ENCODE measurements at places on chromosomes 4 and X.
A peak's percentile ranks its signal among the peaks of the same experiment; 100 is the strongest.

- DNase-seq: peak; percentile 76
These were observed 18.8 kb upstream of the TMEM131L start for GRCh38 chr4:153447175-153447905.

GRCh38 chr4:95869961-95870500, 30.1 kb downstream of the PDHA2 start:
- no peak for DNase-seq

GRCh38 chrX:48823053-48823452, 3.3 kb upstream of the ERAS start:
- DNase-seq: no peak

GRCh38 chrX:81708487-81708886, 506.6 kb downstream of the SH3BGRL start:
- no peak for DNase-seq

DNA sequence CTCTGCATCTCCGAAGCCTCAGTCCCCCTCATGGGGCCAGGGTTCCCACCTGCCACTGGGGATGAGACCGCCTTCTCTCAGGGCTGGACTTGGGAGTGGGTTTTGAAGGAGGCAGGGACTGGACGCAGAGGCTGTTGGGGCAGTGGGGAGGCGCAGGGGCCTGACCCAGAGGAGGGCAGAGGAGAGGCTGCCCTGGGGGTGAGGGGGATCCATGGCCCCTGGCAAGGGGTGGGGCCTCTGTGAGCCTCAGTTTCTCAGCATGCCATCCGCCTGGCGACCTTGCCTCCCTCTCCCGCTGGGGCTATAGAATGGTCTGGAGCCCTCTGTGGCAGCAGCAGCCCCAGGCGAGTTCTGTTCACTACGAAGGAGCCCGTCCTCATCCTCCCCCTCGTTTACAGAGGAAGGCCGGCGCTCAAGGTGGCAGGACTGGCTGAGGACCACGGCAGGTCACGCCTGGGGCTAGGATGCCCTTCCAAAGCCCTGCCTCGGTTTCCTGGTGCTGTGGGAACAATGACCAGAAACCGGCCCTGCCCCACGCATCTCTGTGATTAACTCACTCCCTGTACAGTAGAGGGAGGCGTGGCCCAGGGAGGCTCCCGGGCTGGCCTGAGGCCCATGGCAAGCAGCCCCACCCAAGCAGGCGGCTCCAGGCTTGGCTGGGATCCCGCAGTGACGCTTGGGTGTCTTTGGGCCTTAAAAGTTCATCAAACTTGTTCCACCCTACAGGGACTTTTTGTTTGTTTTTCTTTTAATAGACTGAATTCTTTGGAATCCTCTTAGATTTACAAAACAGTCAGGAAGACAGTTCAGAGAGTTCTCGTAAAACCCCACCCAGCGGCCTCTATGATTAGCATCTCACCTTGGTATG, 16.0 kb upstream of the SH3TC1 start:
- DNase-seq: peak; percentile 96

- no peak for DNase-seq
These were observed 31.3 kb upstream of the ALG13 start for GRCh38 chrX:111649638-111650037.

DNA sequence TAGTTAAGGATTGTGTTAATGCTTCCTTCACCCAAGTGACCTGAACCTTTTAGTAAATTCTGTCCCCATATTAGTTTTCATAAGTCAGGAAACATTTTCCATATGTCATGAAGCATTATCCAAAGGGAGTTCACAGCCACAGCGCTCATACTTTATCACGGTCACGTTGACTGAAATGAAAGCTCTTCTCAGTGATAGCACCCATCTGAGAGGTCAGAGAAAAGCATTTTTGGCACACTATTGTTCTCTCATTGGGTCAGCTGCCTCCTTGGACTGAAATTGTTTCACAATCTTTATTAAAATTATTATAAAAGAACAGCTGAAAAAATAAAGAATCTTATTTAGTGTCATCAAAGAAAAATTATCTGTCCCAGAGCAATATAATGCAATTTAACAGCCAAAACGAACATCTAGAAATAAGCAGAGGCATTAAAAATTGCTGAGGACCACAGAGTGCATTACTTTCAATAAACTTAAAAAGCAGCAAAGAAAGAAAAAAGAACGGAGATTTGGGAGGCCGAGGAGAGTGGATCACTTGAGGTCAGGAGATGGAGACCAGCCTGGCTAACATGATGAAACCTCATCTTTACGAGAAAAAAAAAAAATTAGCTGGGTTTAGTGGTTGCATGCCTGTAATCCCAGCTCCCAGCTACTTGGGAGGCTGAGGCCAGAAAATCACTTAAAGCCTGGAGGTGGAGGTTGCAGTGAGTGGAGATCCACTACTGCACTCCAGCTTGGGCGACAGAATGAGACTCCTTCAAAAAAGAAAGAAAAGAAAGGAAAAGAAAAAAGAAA, 680.8 kb upstream of the FAM241A start:
- DNase-seq: no peak
